Adipose tissue (tissue), 3 donors: ENCODE measurements at places on chromosomes 3 and 15. TPM values are rescaled to one million over a fixed set of nuclear protein-coding genes. Genes with fewer than 3 reads are reported as not detected.

The MRPS11 gene
- polyA plus RNA-seq, result 38.0 TPM

The PLSCR5 gene
- polyA plus RNA-seq, result not detected

The IL20RB gene
- polyA plus RNA-seq, result 1.9 TPM

The RASSF1 gene
- 39.4 TPM for polyA plus RNA-seq

The IL17RE gene
- 6.4 TPM for polyA plus RNA-seq

The SPTSSB gene
- 6.7 TPM for polyA plus RNA-seq

The FRMD4B gene
- polyA plus RNA-seq, result 4.0 TPM

The IMPG2 gene
- 0.03 TPM for polyA plus RNA-seq

The USP50 gene
- polyA plus RNA-seq, result not detected

The GRAMD2A gene
- polyA plus RNA-seq, result not detected

The KBTBD12 gene
- polyA plus RNA-seq, result 0.45 TPM

The ASB14 gene
- not detected for polyA plus RNA-seq

The NAA80 gene
- 7.0 TPM for polyA plus RNA-seq

The BLOC1S6 gene
- 11.9 TPM for polyA plus RNA-seq

The HES1 gene
- 17.4 TPM for polyA plus RNA-seq

The B3GNT5 gene
- polyA plus RNA-seq, result 12.1 TPM

The BMF gene
- 1.9 TPM for polyA plus RNA-seq

The ARGFX gene
- polyA plus RNA-seq, result not detected

The FAM81A gene
- 1.7 TPM for polyA plus RNA-seq
